ENCODE measurements at places on chromosomes 4 and X. TPM values are rescaled to one million over a fixed set of nuclear protein-coding genes. Genes with fewer than 3 reads are reported as not detected.

Gene VGLL1
- 8.3 TPM for polyA plus RNA-seq

Gene BLOC1S4
- 10.9 TPM for polyA plus RNA-seq

Gene BMX
- polyA plus RNA-seq, result 1.5 TPM

Gene FAM149A
- polyA plus RNA-seq, result 30.1 TPM

Gene KLB
- polyA plus RNA-seq, result 0.51 TPM
